NCI-H1105 (cell line): ENCODE measurements at places on chromosomes 2 and 18.

- no peak for DNase-seq
Observed at GRCh38 chr2:100673691-100674485, 111.1 kb downstream of the PDCL3 start.

- DNase-seq, result no peak
Observed at GRCh38 chr2:144011553-144011952, 508.4 kb downstream of the ZEB2 start.

- peak; percentile 11 for DNase-seq
Observed at GRCh38 chr2:176494949-176495353, 225.7 kb downstream of the MTX2 start.

- no peak for DNase-seq
Observed at GRCh38 chr2:88022669-88022921, 6.2 kb upstream of the RNU2-63P start.

DNA sequence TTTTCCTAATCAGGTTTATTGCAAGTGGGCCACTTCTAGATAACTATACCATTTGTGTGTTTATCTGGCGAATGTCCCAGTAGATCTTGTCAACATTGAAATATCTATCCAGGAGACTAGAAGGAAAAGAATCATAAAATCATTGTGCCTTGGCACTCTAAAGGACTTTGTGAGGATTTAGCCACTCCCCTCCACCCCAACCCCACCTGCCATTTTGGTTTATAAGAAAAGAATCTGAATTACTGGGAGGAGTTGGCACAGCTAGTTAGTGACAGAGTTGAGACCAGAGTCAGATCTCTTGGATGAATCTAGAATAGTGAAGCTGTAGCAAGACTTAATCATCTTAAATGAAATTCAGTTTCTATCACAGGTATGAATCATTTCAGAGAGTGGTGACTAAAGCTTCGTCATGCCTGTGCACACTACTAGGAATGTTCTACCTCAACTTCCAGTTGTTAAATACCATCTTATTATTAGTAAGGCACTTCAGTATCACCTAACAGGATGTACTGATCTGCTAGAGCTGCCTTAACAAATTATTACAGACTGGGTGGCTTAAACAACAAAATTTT, 212.7 kb upstream of the SLC14A2 start:
- peak; percentile 69 for DNase-seq
